CD4-positive, alpha-beta memory T cell (primary cell): ENCODE measurements at places on chromosomes 7 and 10. TPM values are rescaled to one million over a fixed set of nuclear protein-coding genes. Genes with fewer than 3 reads are reported as not detected.

DNA sequence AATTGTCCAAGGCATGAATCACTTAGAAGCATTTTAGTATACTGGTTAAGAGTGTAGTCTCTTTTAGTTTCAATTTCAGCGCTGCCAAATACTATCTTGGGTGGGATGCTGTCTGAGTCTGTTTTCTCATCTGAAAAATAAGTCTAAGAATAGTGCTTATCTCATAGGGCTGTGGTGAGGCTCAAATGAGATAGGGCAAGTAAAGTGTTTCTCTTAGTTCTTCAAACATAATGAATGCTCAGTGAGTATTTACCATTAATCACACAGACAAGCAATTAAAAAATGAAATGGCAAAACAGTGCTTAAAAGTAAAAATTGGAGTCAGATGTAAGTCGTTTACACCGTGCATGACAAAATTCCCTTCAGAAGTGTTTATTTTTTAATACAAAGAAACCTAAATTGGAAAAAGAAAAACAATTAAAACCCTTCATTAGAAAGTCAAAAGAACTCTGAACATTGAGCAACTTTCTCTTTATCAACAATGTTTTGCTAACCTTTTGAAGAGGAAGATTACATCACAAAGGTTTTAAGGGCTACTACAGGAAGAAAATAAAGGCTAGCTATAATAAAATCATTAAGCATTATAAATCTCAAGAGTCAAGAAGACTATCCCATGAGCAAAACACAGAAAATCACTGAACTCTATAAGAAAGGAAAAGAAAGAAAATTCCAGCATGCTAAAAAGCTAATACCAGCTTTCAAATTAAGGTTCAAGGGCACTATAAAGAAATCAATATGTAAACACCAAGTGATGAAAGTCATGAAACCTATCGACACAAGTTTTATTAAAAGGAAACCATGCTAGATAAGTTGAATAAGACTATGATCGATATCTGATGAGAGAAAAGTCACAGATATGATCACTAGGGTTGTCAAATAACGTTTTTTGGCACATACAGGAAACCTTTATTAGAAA, 45.6 kb upstream of the C1GALT1 start:
- no peak overlapping the region for H3K4me3 ChIP-seq
- no peak for DNase-seq
- no peaks in the 10 kb centered on the region for H3K36me3 ChIP-seq
- H3K4me1 ChIP-seq = no peaks in the 10 kb centered on the region
- H3K27ac ChIP-seq = no peak overlapping the region

DNA sequence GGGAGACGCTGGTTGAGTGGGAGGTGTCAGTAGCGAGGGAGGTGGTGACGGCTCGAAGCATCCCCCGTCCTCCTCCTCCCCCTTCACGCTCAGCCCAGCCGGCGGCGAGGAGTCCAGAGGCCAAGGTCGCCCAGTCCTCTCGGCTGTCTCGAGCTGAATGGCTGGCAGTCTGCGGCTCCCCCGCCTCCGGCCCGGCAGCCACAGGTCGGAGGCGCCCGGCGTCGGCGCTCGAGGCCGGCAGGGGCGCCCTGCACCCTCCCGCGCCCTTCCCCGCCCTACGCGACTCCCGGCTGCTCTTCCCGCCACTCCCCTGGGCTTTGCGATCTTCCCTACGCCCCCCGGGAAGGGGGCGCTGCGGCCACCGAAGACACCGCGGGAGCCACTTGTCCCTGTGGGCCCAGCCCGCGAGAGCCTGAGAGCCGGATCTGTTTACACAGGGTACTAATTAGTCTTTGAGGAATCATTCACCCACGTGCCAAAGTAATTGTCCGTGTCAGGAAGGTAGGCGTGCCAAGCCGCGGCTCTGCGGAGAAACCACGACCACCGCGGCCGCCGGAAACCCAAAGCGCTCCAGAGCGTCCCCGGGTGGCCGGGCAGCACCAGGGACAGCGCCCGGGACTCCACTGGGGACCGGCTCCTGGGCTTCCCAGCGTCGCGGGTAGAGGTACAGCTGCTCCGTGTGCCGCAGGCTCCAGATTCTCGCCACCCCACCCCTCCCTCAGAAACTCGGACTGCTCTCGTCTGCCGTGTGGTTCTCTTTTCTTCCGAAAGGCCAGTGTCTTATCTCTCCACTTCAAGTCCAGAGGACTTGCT, at the start of gene NXPH1:
Gene NXPH1 (plus strand): TSS at position 133 of the 813 bp plus-strand sequence.
- H3K27me3 ChIP-seq = peaks cover 52% of the 10 kb centered on the region
- no peaks in the 10 kb centered on the region for H3K36me3 ChIP-seq
- no peak within 1 kb of the TSS for H3K27ac ChIP-seq

Gene ADAMTS14
- not detected for polyA plus RNA-seq

DNA sequence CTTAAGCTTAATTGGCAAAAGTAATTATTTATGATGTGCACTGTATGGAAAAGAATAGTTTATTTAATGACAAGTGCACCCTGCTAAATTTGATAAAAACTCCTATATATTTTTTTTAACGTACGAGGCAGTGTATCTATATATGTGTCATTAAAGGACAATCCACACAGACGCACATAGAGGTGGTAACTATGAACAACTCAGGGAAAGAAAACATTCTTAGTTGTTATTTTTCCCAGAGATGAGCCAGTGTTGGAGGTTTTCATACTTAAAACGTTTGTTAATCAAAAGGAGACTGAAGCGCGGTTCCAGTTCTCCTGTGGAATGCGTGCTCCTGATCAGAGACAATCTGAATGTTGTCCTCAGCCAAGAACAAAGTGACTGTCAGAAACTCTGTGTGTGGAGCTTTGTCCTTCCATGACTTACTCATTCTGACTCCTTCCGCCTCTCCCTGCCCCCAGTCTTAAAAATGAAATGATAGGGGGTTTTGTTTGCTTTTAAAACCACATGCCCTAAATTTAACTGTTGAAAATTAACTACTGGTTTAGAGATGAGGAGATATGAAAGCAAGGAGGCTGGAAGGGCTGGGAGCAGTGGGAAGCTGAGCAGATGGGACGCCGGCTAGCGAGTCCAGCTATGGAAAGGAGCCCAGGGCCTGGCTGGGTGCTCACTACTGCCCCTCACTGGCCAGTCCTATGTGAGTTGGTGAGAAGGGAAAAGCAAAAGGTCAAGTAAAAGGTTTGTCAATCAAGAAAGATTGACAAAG, 99.6 kb downstream of the SVIL start:
- H3K4me1 ChIP-seq = no peaks in the 10 kb centered on the region
- no peak overlapping the region for H3K4me3 ChIP-seq
- no peak for DNase-seq
- H3K27me3 ChIP-seq = no peaks in the 10 kb centered on the region
- H3K27ac ChIP-seq = no peak overlapping the region

Gene PTF1A
- not detected for polyA plus RNA-seq

DNA sequence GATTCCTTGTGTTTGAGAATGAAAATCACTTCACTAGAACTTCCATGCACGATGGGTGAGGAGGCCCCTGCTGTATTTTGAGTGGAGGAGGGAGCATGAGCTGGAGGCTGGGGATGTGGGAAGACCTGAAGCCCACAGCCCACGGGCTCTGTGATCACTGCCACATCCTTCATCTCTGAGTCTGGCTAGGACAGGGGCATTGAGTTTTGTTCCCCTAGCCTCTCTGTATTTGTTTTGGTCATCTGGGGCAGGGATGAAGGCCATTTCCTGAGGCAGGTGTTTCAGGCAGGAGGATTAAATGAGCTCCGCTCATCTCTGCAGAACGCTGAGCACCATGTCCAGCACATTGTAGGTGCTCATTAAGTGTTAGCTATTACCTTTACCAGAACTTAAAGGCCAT, 293.6 kb downstream of the GLRX3 start:
- H3K4me1 ChIP-seq = no peaks in the 10 kb centered on the region
- H3K27ac ChIP-seq = no peak overlapping the region
- no peaks in the 10 kb centered on the region for H3K27me3 ChIP-seq
- H3K36me3 ChIP-seq = no peaks in the 10 kb centered on the region
- no peak overlapping the region for H3K4me3 ChIP-seq

GRCh38 chr10:61978965-61979364, 77.5 kb downstream of the ARID5B start:
- no peaks in the 10 kb centered on the region for H3K36me3 ChIP-seq
- H3K4me1 ChIP-seq = peaks cover 5% of the 10 kb centered on the region
- H3K27ac ChIP-seq = no peak overlapping the region
- H3K4me3 ChIP-seq = no peak overlapping the region

Gene CALHM2
- 65.0 TPM for polyA plus RNA-seq
